Hippocampal formation (tissue), 2 donors: ENCODE measurements at places on chromosomes 2 and 18.

- no peak for DNase-seq
Measured at GRCh38 chr2:239642406-239643004, 241.7 kb upstream of the HDAC4 start.

DNA sequence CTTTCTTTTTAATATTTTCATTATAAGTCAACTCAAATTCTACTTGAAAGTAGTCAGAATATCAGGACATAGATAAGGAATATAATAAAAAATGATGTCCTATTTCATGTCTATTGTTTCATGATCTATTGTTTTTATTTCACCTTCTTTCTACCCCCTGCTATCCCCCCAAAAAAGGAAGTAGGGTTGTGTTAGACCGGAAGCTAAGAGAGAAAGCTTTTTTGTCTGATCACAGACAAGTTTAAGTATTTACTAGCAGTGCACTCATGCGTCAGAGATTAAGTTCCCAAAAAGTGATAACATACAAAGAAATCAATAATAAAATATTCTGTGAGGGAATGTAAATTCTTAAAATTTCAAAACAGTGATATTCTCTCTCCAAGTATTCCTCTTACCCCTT is 447.1 kb upstream of the CNTNAP5 start:
- no peak for DNase-seq

DNA sequence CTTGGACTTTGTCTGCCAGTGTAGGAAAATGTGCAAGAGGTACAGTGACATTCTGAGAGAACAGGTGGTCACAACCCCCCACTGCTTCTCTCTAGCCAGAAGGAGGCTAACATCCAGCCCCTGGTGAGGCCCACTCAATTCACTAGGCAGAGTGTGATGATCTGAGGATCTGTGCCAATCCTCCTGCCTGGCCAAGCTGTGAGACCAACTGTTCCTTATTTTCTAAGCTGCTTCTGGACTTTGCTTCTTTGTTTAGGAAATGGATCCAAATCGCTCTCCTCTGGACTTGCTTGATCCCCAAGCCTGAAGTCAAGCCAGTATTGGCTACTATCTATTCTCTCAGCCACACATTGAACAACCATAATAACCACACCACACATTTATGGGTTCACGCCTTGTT is 202.8 kb downstream of the PIK3C3 start:
- no peak for DNase-seq

DNA sequence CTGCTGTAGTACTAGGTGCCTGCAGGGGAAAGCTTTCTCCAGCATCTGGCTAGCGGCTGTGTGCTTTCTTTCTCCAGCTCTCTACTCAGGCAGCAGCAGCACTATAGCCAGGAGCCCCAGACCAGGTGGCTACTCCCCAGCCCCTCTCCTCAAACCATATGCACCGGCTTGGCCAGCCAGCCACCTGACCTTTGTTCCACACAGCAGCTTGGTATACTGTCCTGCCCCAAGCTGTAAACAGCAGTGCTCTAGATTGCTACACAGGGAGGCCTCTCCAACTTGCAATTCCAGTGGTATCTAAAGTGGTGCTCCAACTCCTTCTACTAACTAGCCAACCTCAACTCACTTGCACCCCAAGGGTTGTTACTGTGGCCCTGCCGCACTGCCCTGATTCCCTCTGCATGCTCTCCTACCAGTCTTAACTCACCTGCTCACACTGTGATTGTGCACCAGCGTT is 19.6 kb downstream of the LDAH start:
- DNase-seq, result no peak

DNA sequence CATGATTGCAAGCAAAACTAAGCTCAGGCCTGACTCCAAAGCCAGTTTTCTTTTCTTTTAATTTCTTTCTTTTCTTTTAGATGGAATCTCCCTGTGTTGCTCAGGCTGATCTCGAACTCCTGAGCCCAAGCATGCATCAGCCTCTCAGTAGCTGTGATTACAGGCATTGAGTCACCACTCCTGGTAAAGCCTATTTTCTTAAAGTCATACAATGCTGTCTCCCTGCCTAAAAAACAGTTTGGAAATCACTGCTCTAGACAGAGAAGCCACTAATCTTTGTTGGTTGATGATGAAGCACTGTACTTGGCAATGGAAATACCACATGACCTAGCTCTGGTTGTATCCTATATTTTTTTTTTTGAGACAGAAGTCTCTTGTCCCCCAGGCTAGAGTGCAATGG is 33.1 kb upstream of the ZNF532 start:
- DNase-seq, result no peak

GRCh38 chr2:126645211-126645618 is 10.7 kb upstream of the GYPC start:
- no peak for DNase-seq

GRCh38 chr2:88561646-88562388 is 65.4 kb downstream of the EIF2AK3 start:
- no peak for DNase-seq

DNA sequence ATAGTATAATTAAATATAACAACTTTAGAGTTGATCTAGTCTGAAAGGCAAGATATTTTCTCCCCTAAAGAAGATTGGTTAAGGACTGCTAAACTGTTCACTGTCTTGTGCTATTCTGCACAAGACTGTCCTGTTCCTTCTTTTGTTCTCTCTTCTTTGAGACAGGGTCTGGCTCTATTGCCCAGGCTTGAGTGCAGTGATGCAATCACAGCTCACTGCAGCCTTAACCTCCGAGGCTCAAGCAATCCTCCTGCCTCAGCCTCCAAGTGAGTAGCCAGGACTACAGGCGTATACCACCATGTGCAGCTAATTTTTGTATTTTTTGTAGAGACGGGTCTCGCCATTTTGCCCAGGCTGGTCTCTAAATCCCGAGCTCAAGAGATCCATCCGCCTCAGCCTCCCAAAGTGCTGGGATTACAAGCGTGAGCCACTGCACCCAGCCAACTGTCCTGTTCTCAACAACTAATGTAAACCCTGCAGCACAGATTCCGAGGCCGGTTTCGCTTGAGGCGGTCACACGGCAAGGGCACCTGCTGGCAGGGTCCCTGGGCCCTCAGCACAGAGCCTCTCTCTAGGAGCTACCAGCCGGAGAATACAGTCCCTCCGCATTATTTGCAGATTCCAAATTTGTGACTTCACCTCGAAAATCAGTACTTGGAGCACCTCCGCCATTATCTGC is 16.4 kb downstream of the PXDN start:
- no peak for DNase-seq

GRCh38 chr2:142596334-142597088 is 281.0 kb upstream of the KYNU start:
- no peak for DNase-seq
